Astrocyte of the spinal cord (primary cell): ENCODE measurements at places on chromosomes 2 and 18.

DNA sequence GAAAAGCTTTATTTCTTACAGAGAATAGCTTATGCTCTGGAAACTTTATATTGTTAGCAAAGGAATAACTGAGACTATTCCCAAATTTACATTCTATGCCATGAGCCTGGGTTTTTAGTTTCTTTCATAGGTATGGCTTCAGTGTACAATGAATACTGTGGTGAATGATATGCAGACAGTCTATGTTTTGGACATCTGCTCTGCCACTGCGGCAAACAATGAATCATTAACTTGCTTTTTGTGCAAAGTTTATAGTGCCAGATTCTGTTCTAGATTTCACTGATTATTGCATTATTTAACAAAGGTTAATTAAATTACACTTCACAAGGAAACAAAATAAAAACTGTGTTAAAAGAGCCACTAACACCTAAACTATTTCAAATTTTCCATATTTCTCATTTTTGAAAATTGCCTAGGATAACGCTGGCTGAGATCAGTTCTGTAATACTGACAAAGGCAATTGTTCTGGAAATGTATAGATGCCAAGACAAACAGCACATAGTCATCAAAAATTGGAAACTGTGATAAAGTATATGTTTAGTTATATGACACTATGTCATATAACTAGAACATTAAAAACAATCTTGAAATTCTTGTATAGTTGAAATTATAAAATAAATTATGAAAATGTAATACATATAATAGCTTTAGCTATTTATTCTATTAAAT, 74.7 kb downstream of the ITSN2 start:
- DNase-seq: no peak

DNA sequence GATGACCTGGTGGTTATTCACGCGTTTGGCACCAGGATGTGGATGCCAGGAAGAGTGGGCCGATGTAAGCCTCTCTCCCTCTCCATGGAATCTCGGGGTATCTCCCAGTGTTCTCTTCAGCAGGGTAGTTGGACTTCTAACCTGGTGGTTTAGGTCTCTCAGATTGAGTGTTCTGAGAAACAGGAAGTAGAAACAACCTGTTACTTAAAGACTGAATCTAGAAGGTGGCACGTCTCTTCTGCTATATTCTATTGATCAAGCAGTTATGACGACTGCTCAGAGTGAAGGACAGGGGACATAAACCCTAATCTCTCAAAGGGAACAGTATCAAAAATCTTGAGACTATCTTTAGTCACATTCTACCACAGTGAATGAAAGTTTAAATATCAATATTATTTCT, 918.7 kb upstream of the PIK3C3 start:
- DNase-seq: no peak

GRCh38 chr18:2657788-2658458, 2.4 kb downstream of the SMCHD1 start:
- peak; percentile 81 for DNase-seq

DNA sequence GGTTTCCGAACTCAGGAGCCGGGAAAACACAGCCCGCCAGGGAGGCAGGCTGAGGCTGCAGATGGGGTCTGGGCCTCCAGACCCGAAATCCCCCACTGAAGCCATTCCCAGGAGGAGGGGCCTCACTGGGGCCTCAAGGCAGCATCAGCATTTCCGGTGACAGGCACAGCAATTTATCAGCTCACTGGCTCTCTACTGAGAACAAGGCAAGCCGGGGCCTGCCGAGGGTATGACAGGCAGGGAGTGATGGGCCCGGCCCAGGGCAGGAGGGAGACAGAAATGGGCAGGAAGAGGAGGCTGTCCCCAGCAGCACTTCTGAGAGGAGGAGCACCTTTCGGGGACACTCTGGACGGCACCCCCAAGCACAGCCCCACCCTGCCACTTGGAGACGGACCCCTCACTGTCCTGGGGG, 12.5 kb downstream of the SDC1 start:
- DNase-seq: peak; percentile 12

DNA sequence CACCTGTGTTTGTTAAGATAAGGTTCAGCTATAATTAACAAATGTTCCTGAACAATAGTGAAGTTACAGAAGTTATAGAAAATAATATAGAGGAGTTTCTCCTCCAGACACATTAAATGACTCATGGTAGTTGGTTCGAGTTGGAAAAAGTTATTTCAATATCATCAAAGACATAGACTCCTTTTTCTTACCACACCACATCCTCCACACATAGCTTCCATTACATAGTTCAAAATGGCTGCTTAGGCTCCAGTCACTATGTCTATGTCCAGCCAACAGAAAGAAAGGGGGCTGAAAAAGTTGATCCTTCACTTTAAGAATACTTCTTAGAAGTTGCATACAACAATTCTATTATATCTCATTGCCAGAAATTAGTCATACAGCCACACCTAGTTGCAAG, 50.7 kb downstream of the DYNAP start:
- no peak for DNase-seq

DNA sequence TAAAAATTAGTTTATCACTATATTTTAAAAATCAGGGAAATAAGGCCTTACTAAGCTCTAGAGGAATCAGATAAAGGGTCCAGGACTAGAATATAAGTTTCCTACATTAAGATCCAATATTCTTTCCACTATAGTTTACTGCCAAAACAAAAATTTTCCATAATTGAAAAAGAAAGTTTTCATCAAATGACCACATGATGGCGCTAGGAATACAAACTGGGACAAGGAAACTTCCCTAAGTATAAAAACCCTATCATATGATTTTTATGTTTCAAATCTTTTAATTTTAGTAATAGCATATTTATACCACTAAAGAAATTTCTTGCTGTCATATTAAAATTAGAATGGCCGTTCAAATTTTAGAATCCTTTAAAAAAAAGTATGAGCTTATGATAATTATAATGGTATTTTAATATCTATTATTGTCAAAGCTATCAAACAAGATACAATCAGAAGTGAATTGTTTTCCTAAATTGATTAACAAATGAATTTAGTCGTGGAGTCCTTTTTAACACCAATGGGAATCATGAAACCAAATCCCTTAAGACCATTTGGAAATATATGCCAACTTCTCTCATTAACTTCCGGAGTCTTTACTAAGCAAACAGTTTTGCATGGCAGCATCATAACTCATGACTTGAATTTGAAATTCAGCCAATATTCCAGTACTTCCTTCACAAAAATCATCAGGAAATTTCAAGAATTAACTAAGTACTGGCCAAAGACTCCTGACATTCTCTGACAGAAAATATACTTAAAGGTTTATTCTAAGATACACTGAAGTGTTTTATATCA, 70.3 kb downstream of the SCN1A start:
- peak; percentile 25 for DNase-seq

DNA sequence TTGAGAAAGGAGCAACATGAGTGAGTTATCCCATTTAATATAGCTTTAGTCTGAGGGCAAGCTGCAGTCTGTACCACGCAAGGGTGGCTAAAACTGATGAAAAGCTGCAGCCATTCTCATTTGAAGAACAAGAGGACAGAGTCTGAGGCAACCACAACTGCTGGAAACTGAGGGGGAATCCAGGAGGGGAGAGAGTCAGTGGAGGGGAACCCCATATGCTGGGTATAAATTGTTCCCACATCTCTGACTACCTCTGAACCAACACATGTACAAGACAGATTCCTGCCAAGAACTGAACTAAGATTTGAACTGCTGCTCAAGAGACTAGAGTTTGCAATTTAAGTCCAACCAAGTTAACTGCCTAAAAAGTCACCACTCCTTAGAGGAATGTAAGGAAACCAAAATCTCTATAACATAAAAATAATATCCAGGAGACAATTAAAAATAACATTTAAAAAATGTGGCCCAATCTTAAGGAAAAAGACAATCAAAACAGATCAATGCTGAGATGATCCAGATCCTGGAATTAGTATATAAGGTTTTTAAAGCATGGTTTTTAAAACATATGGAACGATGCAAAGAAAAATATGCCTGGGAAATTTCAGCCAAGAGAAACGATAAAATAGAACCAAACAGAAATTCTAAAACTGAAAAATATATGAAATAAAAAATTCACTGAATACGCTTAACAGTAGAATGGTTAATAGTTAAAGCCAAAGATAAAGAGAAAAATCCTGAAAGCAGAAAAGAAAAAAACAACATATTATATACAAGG, 11.2 kb downstream of the CWC22 start:
- no peak for DNase-seq
